ENCODE measurements at places on chromosomes 2 and 18.

DNA sequence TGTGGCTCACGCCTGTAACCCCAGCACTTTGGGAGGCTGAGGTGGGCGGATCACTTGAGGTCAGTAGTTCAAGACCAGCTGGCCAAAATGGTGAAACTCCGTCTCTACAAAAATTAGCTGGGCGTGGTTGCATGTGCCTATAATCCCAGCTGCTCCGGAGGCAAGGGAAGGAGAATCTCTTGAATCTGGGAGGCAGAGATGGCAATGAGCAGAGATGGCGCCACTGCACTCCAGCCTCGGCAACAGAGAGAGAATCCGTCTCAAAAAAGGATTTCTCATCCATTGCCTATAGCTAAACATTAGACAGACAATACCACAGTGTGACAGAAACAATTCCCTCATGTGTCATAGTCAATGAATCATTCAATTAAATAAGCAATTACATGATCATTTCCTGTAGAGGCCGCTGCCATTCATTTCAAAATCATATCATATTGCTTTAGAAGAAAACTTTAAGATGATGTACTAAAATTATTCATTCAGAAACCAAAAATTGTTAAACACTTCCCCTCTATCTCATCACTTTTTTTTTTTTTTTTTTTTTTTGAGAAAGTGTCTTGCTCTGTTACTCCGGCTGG, 69.5 kb upstream of the TGIF1 start:
- DNase-seq: no peak

DNA sequence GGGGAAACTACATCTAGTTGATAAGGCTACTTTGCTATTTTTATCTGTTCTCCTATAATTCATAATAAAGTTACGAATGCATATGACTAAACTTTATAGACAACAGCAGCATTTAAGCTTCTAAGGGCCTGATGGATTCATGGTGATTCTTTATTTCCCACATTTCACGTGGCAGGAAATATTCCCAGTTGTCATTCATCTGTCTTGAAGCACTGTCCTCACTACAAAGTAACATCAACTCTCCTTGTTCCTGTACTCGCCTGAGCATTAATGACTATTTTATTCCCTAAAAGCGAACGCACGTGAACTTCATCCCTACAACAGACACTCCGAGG, 2.6 kb downstream of the SATB2 start:
- DNase-seq: no peak

DNA sequence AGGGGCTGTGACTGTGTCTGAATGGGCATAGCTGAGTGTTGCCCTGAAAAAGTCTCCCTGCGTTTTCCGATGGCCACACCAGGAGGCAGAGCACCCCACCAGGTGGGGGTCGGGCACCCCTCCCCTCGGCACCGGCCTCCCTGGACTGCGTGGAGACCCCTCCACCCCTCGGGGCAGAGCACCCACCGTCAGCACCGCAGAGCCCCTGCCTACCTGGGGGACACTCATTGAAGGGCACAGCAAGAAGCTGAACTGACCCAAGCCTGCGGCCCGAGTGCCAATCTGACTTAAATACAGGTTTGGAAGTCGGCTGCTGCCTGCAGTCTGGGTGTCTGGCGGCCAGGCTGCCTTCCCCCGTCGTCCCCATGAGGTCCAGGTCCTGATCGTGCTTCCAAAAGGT, 69.9 kb downstream of the KCNG2 start:
- DNase-seq: no peak

- DNase-seq: no peak
Measured at GRCh38 chr2:46716927-46717326, 198.7 kb downstream of the MCFD2 start.

- no peak for DNase-seq
Measured at GRCh38 chr2:107001964-107002696, 116.2 kb upstream of the ST6GAL2 start.

Data from stimulated activated CD8-positive, alpha-beta memory T cell treated with anti-CD3 and anti-CD28 coated beads, Interleukin-15, amount 100 ng/mL, for 24 hours (primary cell).